ENCODE measurements at places on chromosomes 4 and X.

DNA sequence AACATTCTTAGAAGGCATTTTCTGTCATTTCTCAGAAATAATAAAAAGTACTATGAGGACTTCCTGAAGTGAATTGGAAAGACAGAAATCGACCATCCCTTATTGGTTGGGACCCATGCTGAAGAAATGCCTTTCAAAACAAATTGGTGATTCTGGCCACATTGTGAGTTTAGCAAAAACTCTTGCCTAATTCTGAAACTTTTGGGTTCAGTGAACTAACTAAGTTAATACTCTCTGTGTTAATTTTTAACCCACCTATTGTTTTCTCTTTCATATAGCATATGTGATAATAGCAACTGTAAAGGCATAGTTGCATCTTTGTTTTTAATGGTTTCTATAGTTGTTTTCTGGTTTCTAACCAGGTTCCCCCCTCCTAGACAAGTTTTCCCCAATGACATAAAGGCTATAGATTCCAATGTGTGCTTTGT, 129.3 kb upstream of the FAT1 start:
- DNase-seq: no peak

DNA sequence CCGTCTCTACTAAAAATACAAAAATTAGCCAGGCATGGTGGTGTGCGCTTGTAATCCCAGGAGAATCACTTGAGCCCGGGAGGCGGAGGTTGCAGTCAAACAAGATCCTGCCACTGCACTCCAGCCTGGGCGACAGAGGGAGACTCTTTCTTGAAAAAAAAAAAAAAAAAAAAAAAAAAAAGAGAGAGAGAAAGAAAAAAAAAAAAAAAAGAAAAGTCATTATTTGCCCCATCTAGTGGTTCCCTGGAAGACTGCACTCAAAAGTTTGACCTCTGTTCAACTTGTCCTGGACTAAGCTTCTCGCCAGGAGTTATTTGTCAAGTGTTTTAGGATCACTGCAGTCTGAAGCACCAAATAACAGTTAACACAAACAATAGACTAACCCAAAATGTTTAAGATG, 45.3 kb upstream of the KCTD8 start:
- DNase-seq: no peak

GRCh38 chr4:167233685-167234315, 494 bp downstream of the SPOCK3 start:
- no peak for DNase-seq

- no peak for DNase-seq
Measured at GRCh38 chrX:23012162-23012561, 12.4 kb downstream of the DDX53 start.

DNA sequence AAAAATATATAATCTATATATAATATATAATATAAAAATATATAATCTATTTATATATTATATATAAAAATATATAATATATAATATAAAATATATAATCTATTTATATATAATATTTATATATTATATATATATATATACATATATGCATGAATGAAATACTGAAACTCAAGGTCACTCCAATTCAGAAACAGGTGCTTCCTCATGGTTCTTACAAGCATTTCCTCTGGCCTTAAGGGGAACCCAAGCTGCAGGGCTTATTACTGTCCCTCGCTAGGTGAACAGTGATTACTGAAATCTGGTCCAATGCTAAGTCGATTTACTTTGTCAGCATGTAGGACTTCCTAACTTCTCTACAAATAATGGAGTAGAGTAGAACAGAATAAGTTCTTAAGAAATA, 174.3 kb downstream of the GPM6A start:
- no peak for DNase-seq

DNA sequence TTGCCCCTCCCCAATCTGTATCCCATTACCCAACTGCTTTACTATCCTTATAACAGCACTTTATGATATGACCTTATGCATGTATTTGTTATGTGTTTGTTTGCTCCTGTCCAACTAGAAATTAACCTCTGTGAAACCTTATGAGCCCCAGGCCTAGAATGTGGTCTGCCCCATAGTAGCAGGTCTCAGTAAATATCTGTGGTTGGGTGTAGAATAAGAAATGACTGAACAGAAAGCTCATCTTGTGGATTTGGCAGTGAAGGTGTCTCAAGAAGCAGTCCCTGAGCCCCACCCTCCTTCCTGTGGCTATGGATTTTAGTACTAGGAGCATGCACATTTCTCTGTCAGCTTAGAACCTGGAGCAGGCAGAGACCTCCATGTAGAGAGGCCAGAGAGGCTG, 229.0 kb upstream of the LCORL start:
- no peak for DNase-seq

- no peak for DNase-seq
Measured at GRCh38 chr4:70632028-70632427, 3.5 kb downstream of the ENAM start.

- no peak for DNase-seq
Measured at GRCh38 chr4:139253046-139253445, 27.0 kb downstream of the MGARP start.

DNA sequence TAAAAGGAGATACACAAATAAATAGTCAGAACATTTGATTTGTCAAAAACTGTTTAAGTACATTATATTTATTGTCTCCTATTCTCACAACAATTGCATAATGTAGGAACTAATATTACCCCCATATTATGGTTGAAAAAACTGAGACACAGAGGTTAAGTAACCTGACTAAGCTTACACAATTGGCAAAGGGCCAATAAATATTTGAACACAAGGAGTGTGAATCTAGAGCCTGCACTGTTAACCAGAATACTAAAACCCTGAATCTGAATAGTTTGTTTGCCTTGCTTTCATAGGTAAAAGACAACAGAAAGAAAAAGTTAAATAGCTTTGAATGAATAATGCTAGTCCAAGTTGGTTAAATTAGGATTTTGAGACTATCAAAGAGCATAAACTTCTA, 55.2 kb downstream of the IL13RA2 start:
- no peak for DNase-seq

DNA sequence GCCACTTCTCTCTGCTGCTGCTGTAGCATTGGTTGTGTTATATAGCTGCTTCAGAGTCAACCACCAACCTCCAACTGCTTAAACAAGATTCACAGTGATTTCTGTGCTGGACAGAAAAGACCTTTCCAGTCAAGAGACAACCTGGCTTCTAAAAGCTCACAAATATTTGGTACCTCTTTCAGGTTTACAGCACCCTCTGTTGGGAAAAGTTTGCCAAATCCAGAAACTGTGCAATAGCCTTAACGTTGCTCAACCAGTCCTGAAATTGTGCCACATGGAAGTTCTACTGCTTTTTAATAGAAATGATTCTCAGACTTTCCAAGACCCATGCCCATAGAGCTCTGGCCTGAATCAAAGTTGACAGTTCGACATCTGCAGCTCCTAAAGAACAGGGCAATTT, 842.1 kb upstream of the HTR2C start:
- DNase-seq: no peak

- no peak for DNase-seq
Measured at GRCh38 chr4:54227256-54228055, 1.6 kb upstream of the PDGFRA start.

DNA sequence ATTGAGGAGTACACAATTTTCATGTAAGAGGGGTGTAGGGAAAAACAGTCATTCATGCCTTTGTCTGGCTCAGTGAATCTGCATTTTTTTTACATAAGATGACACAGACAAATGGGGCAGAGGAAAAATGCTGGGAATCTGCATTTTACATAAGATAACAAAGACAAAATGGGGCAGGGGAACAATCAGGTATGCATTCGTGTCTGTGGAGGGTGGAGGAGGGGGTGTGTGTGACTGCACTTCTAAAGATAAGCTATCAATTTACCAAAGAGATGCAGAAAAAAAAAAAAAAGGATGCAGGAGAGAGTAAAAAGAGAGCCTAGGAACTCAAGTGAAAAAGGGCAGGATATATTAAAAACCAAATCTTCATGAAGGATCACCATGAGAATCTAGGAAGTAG, 637.4 kb downstream of the ZNF674 start:
- no peak for DNase-seq

DNA sequence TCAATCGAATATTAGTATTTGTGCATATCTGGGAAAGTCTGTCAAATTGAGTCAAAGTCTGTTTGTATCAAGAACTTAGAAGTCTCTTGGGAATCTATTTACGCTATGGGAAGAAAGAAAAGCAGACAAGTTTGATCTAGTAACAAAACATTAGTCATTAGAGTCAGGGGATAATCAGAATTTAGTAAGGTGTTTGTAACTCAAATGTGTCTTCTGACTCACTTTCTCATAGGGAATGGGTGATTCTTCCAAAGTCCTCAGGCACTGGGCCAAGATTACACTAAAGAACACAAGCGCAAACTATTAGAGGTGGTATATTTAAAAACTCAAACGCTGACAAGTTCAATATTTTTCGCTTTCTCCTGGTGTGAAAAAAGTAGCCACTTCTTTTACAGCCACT, 926.5 kb downstream of the PDHA2 start:
- no peak for DNase-seq

DNA sequence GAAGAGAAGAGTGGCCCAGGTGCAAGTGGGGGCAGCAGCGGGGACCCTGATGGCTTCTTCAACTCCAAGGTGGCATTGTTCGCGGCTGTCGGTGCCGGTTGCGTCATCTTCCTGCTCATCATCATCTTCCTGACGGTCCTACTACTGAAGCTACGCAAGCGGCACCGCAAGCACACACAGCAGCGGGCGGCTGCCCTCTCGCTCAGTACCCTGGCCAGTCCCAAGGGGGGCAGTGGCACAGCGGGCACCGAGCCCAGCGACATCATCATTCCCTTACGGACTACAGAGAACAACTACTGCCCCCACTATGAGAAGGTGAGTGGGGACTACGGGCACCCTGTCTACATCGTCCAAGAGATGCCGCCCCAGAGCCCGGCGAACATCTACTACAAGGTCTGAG, 11.4 kb downstream of the EFNB1 start:
- DNase-seq: no peak

DNA sequence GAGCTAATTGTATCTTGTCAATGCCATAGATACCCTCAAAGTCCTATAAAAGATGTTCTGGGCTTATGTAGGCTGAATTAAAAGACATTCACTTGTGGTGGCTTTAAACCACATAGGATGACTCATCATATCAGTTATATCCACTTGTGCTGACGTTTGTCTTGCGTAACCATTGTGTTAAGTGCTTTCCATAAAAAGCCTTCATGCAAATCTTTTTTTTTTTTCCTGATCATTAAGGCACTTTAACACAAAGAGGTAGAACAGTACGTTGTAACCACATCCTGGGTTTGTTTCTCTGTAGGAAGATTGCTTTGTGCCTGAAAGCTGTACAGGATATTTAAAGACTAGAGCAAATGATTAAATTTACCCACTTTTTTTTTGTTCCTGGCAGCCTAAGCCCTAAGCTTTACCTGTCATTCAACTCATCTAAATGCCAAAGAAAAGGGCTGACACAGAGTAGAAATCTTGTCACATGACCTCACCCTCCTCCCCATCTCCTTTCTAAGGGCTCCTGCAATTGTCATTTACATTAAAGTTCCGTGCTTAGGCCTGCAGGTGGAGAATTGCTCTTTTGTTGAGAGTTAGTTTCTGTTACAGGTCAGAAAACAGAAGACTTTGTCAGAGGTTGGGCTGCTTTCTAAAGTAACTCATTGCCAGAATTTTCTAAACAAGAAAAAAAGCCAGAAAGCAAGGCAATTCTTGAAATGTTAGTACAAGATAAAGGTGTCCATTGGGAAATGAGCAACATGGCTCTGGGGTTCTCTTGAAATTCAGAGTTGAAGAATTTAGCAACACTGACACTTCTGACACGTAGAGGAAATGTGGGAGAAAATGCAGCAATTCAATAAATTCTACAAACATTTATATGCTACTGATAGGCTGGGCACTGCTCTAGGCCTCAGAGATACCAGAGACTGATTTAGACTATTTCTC, 555.6 kb downstream of the PPARGC1A start:
- no peak for DNase-seq

GRCh38 chr4:92236877-92237276, 66.9 kb upstream of the GRID2 start:
- DNase-seq: no peak

- DNase-seq: no peak
Measured at GRCh38 chrX:1134156-1134555, 78.3 kb downstream of the CRLF2 start.

Data from cortex of kidney (tissue), 1 donor.